Small intestine (tissue), 16 donors: ENCODE measurements at places on chromosomes 6 and 20.

DNA sequence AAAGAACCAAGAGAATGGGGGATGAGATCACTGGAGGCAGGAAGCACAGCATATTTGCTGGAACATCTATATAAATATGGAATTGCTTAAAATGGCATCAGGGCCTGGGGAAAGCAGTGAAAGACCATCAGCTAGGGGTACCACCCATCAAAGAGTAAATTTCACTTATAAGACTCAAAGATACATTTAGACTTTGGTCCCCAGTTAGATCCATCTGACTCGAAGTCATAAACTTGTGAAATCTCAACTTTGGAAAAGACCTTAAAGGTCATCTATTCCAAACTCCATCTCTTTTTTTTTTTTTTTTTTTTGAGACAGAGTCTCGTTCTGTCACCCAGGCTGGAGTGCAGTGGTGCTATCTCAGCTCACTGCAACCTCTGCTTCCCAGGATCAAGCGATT lies 109.8 kb downstream of the UNC5CL start:
- DNase-seq, result no peak

GRCh38 chr6:2477250-2477649 lies 231.8 kb upstream of the GMDS start:
- DNase-seq, result no peak

GRCh38 chr20:8221887-8222419 lies 89.9 kb downstream of the PLCB1 start:
- DNase-seq, result no peak

GRCh38 chr6:46217671-46218131 lies 46.9 kb upstream of the ENPP5 start:
- no peak for DNase-seq
